Putamen (tissue), 1 donor: ENCODE measurements at places on chromosomes 1 and 21.

- no peak for DNase-seq
These were observed 206.0 kb downstream of the HIVEP3 start for GRCh38 chr1:41712695-41713094.

DNA sequence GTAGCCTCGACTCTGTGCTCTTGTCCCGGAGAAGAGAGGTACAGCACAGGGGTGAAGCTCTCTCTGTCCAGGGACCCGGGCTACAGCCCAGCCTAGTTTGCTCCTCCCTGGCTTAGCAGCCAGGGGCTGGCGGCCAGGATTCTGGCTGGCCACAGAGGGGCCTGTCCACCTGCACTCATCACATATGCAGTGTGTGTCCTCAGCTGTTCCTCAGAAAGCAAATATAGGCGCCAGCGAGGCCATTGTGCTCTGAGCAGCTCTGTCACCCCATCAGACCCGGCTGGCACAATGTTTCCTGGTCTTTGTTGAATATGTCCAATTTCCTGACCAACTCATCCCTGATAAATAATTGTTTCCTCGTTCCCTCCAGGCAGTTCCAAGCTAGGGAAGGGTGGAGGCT, 28.5 kb downstream of the KCND3 start:
- no peak for DNase-seq

DNA sequence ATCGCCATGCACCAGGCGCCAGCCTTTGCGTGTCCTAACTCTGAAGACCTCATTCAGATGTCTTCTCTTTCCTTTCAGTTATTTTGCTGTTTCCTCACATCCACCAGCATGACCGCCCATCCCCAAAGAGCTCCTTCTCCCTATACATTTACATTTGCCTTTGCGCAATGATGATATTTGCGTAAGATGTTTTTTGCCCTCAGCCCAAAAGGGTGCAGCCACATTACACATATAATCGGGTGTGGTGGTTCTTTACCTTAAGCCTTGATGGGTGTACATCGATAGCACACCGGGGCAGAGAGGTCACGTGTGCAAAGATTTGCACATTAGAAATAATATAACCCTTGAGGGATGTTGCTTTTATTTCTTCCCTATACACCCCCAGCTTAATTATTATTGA, 192.8 kb downstream of the HUNK start:
- DNase-seq = no peak

DNA sequence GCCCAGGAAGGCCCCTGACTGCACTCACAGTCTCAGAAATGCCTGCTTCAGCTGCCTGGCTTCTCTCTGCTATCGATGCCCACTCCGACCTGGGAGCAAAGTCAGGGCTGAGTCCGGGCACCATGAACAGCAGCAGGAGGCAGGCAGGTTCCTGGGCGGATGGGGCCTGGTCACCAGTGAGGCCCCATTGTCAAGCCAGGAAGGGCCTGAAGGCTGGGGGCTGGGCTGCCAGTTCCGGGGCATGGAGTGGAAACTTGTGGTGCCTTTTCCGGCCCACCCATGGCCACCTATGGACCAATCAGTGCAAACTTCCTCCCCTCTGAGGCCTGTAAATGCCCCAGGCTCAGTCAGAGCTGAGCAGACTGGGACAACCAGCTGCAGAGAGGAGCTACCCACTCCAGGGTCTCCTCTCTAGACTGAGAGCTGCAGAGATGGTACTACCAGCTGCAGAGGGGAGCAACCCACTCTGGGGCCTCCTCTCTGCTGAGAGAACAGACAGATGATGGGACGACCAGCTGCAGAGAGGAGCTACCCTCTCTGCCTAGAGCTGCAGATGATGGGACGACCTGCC, 286.5 kb downstream of the SMYD3 start:
- DNase-seq = no peak

GRCh38 chr1:15191770-15192169, 38.2 kb downstream of the TMEM51 start:
- no peak for DNase-seq

- peak; percentile 88 for DNase-seq
These were observed 167.6 kb downstream of the RHOU start for GRCh38 chr1:228902781-228903433.

DNA sequence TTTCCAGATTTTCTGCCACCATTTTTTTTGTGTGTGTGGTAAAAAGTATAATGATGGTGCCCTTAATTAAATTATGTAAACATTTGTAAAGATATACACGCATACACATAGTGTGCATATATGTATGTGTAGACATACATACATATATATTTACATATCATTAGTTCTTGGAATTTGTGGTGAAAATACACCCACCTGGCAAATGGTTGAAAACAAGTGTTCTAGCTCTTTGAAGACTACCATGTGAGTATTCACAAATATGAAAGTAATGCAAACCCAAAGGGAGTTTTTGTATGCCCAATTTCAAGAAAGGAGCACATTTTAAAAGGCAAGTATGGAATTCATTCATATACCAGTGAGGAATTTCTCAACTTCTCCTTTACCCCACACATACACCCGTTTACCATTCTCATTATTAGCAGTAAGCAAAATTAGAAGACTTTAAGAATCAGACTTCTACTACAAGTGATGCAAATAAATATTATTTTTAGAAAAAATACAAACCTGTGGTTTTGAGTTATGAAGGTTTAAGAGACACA, 8.0 kb downstream of the RABGAP1L start:
- no peak for DNase-seq

DNA sequence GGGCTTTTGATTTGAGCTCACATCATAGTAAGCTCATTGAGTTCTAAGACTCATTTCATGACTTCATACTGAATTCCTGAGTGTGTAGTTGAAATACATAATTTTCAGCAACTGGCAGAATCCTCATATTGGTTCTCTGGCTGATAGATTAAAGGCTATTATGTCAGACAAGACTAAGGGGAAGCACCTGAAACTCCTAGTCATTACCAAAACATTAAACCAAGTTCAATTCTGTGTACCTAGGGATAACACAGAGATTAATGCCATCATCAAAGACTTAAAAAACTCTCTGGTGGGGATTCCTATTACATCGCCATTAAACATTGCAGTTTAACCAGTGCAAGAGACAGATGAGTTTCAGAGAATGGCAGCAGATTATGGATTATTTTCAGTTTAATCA, 339.1 kb downstream of the PTPRC start:
- DNase-seq = no peak

DNA sequence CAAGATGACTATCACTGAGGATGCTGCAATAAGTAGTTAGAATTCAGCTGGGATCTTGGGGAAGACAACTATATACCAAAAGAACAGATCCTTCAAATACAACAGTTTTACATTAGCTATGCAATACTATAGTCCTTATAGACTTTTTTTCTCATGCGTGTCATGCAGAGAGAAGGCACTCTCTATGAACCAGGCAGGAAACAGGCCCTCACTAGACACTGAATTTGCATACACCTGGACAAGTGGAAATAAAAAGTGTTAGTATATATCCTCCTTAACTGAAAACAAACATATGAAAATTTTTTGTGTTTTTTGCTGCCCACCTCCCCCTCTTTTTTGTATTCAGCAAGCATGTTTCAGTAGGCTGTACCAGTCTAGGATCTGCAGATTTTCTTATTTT, 29.9 kb downstream of the TMCO1 start:
- no peak for DNase-seq

GRCh38 chr1:226397011-226397926, 10.6 kb downstream of the PARP1 start:
- DNase-seq = no peak

DNA sequence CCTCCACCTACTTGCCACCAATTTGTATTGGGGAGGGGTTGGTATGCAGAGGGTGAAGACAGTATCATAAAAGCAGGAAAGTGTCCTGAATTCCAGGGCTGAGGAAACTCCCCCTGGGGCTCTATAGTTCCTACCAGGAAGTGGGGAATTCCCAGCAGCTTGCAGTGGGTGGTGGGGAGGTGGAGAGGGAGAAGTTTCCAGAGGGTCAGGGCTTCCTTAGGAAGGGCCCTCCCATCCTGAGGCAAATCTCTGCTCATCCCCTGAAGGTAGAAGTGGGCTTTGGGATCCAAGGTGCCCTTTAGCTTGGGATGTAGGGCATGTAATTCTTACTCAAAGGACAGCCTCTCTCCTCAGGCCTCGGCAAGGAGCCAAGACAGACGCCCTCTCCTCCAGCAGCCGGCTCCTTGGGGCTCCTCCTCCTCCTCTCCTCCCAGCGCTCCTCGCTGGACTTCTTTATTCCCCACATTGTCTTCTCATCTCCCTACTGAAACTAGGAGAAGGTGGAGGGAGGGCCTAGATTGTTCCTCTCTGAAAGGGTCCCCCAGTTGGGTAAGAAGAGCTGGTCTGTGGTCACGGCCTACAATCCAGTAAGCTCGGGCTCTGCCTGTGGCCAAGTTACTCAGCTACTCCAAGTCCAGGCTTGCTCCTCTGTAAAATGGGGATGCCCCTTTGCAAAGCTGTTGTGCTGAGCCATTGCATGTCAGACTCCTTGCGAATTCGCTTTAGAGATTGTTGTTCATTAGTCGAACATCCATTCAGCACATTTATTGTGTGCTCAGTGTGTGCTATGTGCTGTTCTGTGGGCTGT, 17.9 kb upstream of the CSF1 start:
- DNase-seq = no peak
